ENCODE measurements at places on chromosomes 2 and 18.

DNA sequence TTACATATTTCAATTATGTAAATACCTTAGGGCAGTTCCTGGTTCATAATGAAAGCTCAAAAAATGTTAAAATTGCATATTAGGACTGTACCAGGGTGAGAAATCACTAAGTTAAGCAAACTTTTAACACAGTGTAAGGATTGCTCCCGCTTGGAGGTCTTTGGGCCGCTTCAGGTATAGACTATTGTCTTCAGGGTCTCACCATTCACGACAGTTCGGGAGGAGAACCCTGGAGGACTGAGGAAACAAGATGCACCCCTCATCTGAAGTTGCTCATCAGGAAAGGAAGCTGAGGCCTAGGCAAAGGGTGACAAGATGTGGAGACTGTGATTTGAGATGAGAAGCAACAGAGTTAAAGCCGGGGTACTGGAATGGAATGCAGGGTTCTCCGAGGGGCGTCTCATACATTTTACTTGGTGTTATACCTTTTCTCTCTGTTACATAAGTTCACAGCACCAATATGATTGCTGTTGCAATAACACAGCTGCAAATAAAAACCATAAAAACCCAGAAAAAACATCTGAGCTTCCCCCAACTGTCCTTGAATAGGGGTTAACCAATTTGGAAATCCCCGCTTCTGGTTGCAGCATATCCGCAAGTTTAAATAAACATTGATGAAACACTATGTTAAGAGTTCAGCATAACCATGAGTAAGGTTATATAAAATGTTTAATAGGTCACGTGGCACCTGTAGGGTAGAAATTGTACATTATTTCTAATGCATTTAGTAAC, 40.1 kb downstream of the FBXO48 start:
- peak; percentile 73 for DNase-seq

DNA sequence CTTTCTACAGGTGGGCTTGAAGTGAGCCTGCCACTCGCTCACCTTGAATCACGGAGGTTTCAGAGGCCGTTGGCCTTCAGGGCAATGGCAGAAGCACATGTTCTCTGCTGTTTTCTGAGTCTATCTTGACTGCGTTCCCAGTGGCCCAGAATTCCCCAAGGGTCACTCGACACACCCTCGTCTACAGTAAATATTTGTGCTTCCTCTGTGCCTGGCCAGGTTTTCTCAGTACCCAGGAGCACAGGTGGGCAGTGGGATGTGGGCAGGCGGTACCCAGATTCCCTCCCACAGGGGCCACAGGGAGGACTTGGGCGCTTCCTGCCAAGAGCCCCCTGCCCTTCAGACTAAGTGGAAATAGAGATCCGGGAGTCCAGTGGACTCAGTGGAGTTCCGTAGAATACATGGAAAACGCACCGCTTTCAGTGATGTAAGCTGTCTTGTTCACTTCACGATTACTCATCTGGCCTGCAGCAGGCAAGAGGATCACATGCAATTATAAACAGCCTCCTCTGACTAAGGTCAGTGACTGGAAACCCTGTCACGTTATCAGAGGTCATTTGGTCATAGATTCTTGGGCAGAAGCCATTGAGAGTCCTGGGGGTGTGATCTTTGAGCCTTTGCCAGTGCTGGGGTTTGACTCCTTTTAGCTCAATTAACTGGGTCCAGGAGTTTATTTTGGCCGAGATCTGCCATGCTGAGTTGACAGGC, 179.8 kb downstream of the NEDD4L start:
- DNase-seq, result no peak

DNA sequence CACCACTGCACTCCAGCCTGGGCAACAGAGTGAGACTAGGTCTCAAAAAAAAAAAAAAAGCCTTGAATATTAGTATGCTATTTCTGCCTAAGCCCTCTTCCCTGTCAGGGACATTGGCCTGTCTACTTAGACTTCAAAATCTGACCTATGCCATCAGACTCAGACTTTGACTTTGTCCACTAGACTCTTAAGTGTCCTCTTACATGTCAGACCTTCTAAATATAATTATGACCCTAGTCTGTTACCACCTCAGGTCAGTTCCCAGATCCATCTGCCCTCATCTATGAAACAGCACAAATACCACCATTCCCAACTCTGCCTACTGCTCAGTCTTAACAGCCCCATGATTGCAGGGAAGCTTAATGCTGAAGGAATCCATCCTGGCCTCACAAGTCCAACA, 244.6 kb downstream of the ZEB2 start:
- DNase-seq, result no peak

- DNase-seq, result no peak
Observed at GRCh38 chr2:48905696-48906095, 150.2 kb upstream of the LHCGR start.

DNA sequence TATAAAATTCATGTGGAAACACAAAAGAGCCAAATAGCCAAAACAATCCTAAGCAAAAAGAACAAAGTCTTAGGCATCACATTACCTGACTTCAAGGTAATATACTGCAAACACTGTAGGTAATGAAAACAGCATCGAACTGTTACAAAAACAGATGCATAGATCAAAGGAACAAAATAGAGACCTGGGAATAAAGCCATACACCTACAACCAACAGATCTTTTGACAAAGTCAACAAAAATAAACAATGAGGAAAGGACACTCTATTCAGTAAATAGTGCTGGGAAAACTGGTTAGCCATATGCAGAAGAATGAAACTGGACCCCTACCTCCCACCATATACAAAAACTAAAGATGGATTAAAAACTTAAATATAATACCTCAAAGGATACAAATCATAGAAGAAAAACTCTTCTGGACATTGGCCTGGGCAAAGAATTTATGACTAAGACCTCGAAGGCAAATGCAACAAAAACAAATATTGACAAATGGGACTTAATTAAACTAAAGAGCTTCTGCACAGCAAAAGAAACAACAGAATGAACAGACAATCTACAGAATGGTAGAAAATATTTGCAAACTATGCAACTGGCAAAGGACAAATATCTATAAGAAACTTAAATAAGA, 218.0 kb downstream of the PHLPP1 start:
- DNase-seq, result no peak

GRCh38 chr18:22742409-22742808, 190.7 kb upstream of the RBBP8 start:
- no peak for DNase-seq

GRCh38 chr2:29509397-29509796, 394.2 kb downstream of the CLIP4 start:
- DNase-seq, result no peak

DNA sequence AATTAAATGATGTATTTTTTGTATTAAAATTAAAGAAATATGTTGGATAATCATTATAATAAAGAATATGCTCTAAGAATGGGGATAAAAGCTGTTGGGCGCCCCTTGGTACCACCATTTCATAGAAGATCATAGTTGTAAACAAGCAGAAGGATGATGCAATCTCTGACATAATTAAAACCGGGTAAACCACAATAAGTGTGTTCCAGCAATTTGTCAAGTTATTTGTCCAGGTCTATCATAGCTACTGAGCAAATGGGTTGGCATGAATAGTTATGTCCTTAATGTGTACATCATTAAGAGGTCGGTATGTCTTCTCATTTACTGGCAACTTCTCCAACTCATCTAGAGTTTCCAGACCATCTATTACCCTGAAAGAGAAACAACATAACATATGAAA, 6.7 kb upstream of the CLK1 start:
- DNase-seq, result no peak

- no peak for DNase-seq
Observed at GRCh38 chr2:233818639-233819621, 35.4 kb downstream of the HJURP start.

DNA sequence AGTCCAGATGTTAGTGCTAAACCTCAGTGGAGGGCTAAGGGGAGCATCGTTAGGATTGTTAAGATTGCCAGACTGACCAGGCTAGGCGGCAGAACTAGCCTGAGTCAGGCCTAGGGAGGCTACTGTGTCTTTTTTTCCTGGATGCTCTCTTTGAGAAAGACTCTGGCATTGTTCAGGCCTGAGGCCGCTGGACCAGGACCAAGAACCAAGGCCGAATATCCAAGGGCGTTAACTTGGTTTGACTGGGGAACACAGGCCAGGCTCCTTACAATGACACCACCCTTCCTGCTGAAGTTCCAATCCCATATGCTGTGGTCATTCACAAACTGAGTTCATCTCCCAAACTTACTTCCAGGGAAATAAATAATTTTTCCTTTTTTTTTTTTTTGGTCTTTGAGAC, 10.6 kb downstream of the HTRA2 start:
- no peak for DNase-seq

- DNase-seq, result no peak
Observed at GRCh38 chr2:134550566-134551164, 168.1 kb downstream of the TMEM163 start.

DNA sequence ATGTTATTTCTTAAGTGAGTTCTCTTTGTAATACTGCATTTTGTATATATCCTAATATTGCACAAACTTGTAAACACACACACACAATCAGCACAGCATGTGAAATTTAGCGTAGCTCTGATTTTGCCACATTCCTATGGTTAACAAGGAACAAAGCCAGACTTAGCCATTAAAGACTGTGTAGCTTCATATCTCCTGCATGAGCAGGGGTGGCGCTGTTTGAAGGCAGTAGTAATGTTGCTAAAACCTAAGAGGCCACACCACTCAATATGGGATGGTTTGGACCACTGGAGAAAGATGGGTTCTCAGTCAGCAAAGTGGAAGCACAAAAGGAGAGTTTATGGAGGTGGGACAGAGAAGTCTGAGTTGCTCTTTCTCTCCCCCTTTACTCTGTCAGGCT, 61.1 kb upstream of the RND3 start:
- no peak for DNase-seq

DNA sequence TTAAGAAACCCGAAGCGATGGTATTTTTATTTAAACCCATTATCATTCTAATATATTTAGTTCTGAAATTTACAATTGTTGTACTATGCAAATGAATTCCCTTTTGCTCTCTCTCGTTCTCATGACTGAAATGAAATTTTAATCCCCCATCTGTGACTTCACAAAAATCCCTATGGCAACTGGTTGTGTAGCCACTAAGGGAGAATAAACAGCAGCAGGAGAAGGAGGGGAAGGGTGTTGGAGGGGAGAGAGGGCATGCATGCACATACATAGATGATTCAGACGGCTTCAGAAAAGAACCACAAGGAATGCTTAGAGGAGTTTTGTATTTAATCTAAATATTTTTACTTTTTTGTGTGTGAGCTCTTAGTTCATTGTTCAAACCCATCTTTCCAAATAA, 36.8 kb downstream of the CPS1 start:
- no peak for DNase-seq

GRCh38 chr2:111632661-111633060, 251.3 kb downstream of the ANAPC1 start:
- DNase-seq, result peak; percentile 25

DNA sequence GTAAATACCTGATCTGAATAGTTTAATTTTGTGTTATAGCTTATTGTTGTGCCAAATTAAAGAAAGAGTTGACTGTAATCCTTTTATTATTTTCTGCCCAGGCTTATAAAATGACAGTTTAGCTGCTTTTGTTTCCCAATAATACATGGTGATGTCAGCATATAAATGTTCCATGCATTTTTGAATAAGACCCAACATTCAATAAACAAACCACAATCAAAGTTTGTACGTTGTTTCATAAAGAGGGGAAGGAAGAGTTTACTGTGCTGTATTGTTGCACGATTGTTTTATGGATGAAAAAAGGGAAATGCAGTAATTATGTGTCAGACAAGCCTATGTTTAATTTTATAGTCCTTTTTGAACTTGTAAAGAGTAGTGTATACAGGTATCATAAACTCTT, 177.2 kb upstream of the SCN7A start:
- no peak for DNase-seq

DNA sequence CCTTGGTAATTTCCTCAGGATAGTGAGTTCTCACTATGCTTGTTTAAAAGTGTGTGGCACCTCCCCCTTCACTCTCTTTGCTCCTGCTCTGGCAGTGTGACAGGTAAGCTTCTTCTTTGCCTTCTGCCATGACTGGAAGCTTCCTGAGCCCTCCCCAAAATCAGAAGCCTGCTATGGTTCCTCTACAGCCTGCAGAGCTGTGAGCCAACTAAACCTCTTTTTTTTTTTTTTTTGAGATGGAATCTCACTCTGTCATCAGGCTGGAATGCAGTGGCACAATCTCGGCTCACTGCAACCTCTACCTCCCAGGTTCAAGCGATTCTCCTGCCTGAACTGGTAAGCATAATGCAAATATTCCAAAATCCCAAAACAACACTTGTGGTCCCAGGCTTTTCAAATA, 80.0 kb downstream of the SOWAHC start:
- DNase-seq, result no peak

DNA sequence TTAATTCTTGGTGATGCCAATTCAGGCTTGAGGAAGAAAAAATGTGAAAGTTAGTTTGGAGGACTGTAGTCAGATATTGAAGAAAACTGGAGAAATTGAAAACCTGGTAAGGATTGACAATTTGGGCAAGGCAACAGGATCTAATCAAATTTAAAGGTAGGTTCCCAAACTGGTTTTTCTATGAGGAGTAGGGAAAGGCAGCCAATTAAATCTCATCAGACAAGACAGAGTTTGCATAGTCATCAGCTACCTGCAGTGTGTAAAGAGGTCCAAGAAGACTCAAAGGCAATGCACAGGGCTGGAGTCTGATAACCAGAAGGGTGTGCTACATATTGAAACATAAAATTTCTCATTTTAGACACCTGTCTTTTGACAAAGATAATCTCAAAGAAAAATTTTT, 16.0 kb upstream of the CAB39 start:
- DNase-seq, result no peak

DNA sequence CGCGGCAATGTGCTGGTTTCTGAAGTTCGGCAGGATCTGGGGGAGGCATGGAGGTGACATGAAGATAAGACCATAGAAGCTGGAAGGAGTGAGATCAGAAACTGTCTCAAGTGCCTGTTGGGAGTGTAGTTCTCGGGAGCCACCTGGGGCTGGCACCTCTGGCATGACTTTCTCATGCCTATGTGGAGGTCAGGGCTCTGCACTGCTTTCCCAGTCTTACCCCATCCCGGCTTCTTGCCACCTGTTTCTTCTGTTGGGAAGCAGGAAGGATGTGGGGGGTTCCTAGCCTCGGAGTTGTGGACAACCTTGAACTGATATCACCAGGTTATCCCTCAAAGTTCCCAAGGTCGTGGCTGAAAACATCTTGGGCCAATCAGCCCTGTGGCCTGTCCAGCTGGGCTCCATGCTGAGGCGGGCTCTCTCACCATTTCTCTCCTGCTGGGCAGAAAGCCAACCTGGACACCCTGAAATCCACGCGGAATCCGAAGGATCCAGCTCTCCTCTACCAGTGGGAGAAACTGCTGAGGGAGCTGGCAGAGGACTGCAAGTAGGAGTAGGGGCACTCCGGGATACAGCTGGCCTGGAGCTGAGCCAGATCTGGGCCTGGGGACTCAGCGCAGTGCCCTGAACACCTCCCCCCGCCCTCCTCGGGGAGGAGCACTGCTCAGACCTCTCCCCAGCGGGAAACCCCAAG, 42.5 kb downstream of the FER1L5 start:
- no peak for DNase-seq

- no peak for DNase-seq
Observed at GRCh38 chr18:33870059-33870458, 292.0 kb downstream of the ASXL3 start.

DNA sequence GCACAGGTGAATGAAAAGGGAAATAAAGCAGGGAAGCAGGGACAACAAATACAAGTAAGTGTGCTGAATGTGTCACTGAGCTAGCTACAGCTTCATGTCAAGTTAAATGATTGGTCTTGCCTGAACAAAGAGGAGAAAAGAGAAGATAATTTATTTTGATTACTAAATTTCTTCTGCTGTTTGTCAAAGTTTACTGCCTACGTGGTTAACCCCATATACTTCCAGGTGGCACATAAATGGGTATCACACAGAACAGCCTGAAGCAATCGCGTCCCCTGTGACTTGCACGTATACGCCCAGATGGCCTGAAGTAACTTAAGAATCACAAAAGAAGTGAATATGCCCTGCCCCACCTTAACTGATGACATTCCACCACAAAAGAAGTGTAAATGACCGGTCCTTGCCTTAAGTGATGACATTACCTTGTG, 434.2 kb downstream of the LRRTM4 start:
- DNase-seq, result no peak
